NCI-H1694 (cell line): ENCODE measurements at places on chromosomes 6 and 20.

- no peak for DNase-seq
These were observed 80.6 kb downstream of the IRAK1BP1 start for GRCh38 chr6:78947962-78948361.

DNA sequence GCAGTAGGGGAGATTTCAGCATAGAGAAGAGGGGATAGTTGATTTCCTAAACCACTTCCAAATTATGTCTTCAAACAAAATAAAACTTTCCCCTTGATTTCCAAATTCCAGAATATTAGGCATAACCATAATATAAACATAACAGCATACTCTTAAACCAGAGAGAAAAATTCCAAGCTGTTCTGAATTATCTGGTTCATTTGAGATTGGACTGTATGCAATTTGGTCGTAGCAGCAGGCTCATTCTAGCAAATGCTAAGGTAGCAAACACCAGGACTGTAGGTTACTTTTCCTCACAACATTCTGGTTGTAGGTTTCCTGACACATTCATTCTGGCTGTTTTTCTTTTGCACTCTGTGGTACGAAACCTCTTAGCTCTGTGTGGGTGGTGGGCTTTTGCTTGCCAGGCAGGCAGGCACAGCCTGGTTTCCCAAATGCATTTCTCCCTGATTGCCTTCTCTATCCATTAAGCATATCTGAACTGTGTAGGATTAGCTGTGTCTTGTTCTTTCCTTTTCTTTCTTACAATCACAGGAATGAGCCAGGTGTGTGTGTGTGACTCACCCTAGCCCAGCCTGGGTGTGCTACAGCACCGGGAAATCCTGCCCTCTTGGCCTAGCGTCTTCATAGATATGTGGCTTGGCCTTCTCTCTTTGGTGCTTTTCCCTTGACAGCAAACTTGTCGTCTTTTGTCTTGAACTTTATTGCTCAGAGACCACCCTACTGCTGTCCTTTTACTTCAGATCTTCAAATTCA lies 77.1 kb downstream of the JARID2 start:
- no peak for DNase-seq

DNA sequence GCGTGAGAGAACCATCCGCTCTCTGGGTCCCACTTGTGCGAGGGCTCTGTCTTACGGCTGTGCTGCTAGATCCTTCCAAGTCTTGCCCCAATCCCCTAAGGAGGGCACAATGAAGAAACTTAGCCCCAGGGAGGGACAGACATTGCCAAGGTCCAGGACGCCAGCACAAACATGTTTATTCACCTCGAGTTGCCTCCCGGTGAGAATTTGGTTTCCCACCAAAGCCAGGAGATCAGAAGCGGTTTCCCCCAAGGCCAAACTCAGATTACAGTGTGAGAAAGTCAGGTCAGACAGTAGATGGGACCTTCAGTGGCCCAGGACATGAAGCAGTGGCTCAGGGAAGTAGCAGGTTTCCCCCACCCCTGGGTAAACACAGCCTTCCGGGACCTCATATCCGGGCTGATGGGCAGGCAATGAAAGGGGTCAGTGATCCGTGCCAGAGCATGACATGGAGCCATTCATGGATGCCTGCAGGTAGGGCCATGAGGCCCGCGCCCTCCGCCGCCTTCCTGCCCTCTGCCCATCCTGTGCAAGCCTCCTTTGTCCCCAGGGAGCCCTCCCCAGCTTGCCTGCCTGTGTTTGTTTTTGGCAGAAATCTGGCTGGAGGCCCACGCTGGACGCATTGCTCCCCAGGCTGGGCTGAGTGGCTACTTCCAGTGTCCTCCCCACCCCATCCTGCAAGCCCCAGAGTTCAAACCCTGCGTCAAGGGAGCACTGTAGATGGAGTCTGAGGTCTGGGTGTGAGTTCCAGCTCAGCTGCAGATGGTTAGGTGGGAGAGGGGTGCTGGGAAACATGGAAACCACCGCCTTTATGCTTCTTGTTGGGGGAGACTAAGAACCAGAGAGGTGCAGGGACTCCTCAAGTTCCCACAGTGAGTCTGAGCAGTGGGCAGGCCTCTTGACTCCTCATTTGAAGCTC lies 2.0 kb downstream of the BPIFB2 start:
- no peak for DNase-seq

DNA sequence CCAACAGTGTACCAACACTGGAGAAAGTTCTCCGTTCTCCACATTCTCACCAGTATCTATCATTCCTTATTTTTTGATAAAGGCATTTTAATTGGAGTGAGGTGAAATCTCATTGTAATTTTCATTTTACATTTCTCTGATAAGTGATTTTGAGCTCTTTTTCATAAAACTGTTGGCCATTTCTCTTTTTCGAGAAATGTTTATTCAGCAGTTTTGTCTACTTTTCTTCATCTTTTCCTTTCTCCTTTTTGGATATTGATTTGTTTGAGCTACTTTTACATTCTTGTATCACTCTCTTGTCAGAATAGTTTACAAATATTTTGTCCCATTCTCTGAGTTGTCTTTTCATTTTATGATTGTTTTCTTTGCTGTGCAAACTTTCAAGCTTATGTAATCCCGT lies 555.2 kb downstream of the COL12A1 start:
- DNase-seq, result no peak

DNA sequence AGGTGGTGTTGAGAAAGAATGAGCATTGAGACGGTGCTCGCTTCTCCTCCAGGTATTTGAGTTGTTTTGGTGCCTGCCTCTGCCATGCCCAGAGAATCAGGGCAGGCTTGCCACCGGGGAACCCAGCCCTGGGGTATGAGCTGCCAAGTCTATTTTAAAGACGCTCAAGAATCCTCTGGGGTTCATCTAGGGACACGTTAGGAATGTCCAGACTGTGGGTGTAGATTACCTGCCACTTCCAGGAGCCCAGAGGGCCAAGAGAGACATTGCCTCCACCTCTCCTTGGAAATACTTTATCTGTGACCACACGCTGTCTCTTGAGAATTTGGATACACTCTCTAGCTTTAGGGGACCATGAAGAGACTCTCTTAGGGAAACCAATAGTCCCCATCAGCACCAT lies 28.3 kb downstream of the SAYSD1 start:
- no peak for DNase-seq
